Pulmonary artery endothelial cell (primary cell): ENCODE measurements at places on chromosomes 11 and 22. TPM values are rescaled to one million over a fixed set of nuclear protein-coding genes. Genes with fewer than 3 reads are reported as not detected.

DNA sequence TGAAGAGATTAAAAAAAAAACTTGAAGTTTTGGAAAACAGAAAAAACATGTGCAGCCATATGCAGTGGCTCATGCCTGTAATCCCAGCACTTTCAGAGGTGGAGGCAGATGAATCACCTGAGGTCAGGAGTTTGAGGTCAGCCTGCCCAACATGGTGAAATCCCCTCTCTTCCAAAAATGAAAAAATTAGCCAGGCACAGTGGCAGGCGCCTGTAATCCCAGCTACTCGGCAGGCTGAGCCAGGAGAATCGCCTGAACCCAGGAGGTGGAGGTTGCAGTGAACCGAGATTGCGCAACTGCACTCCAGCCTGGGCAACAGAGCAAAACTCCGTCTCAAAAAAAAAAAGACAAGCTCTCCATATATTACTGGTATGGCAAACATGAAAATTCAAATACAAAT, 7.6 kb downstream of the DLG2 start:
- DNase-seq, result no peak

DNA sequence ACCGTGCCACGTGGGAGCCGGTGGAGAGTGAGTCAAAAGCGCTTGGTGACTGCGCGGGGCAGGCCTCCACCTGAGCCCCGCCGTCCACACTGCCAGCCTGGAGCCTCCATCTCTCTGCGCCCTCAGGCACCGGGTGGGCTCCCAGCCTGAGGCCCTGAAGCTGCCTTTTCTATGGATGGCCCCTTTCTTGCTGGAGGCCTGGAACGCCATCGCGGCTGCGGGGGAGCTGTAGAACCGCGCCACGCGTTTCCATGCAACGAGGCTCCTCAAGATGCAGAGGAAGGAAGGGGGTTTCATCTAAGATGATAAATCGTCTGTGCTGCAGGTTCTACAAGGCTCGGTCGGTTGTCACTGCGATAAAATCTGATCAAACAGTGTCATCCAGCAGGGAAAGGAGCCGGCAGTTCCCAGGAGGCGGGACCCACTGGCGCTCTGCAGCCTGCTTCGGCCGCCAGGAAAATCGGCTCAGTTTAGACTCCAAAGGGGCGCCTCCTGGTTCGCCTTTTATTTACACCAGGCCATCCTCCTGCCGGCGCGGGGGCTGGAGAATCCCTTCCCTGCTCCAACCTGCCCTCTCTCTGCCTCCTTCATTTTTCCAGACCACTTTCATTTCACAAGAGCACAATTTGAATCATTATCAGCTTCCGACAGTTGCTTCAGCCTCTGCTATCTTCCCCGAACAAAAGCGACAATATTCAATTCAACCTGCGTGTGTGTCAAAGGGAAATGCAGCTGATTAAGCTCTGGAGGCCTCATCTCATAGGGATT, 624.4 kb downstream of the BRD1 start:
- no peak for DNase-seq

DNA sequence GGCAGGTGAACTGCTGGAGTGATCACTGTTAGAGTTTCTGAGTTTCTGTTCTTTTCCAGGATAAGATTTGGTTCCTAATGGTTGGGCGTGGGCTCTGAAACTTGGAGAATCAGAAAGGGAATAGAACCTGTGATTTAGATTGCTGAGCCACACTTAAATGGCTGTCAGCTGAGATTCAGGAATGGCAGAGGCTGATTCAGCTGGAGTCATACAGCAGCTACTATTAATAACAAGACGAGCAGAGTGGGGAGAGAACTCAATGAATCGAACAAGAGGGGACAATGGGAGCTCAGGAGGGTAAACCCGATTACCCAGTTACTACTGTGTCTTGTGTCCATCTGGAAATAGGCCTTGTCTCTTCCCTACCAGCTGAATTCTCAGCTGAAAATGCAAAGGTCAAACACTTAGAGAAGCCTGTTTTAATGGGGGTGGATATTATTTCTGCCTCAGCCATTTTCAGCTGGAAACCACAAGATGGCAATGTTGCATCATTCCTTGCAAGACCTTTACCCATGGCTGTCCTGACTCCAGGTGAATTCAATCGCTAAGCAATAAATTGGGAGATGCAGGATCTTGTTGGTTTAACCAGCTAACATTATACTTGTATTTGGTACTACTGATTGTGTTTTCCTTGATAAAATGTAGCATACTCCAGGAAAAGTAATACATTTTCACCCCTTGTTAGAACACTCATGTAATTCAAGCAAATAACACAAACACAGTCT, 104.5 kb upstream of the RAG2 start:
- peak; percentile 5 for DNase-seq

GRCh38 chr11:134252346-134253187, 585 bp downstream of the THYN1 start:
- DNase-seq, result no peak

DNA sequence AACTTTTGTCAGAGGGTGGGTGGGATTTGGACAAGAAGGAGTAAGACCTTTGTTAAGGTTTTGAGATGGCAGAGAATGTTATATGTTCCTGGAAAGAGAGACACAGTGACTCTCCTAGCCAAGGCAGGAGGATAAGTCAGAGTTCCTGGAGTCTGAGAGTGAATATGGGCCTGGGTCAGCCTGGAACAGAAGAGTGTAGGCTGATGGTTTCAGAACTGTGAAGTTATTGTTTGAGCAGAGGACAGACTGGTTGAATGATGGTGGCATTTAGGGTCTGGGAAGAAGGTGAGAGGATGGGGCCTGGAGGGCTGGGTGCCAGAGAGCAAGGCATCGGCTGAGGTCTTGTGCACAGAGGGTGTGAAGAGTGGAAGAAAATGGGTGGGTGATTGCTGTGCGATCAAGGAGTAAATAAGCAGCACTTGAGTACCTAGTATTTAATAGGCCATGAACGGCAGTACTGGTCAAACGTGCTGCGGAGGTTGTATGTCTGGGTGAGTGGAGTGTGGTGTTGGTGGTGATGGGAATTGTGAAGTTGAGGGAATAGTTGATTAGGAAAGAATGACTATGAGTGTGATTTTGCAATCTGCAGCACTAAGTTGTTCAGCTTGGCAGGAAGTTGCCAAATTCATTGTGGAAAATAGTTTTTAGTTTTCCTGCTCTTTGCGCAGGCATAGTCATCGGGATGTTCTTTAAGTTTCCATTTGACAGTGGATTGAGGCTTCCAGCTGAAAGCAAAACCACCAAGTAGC, 1.8 kb downstream of the PANX1 start:
- no peak for DNase-seq

- DNase-seq, result no peak
Observed at GRCh38 chr11:119100246-119100970, 1.2 kb downstream of the DPAGT1 start.

DNA sequence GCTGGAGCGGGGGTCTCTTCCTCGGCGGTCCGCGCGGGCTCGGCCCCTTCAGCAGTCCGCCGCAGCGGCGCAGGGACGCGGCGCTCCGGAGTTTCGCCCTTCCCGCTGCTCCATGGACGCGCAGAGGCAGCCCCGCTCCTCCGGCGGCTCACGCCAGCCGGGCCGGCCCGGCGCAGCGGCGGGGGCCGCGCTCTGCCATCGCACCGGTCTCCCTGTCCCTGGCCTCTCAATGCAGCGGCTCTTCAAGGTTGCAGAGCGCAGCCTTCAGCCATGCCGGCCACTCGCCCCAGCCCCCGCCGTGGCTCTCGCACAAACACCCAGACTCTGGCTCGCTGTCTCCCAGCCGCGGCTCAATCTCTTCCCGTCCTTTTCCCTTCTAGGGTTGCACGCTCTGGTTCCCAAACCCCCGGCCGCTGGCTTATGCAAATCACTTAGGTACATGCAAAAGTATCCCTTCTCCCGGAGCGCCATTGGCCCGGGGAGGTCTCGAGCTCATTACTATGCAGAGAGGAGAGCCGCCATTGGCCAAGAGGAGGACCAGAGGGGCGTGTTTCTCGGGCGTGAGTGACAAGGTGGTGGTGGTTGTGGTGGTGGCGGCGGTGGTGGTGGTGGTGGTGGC, at the start of gene LGR4:
Gene LGR4 (minus strand): TSS at position 393 of the 619 bp plus-strand sequence. CDS start 488 bp downstream, outside the sequence.
- peak; percentile 81 for DNase-seq

Gene CCND1
- 318 and 349 TPM in 2 replicates for total RNA-seq

Gene NLRP6
- not detected in 2 replicates for total RNA-seq

Gene C11orf16
- total RNA-seq, result not detected in 2 replicates
